ENCODE measurements at places on chromosomes 3 and 15.
A peak's percentile ranks its signal among the peaks of the same experiment; 100 is the strongest.

DNA sequence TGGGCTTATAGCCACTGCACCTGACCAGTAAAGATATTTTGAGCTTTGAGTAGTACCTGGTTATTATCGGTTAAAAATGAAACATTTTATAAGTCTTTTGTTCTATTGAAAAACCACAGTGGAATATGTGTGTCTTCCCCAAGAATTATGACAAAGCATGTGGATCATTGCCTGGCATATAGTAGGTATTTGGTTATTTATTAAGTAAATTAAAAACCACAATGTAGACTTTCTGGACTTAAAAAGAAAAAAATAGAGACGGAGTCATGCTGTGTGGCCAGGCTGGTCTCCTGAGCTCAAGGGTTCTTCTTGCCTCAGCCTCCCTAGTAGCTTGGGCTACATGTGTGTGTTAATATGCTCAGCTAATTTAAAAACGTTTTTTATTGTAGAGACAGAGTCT, 43.5 kb downstream of the UBE2E2 start:
- DNase-seq, result peak; percentile 89

DNA sequence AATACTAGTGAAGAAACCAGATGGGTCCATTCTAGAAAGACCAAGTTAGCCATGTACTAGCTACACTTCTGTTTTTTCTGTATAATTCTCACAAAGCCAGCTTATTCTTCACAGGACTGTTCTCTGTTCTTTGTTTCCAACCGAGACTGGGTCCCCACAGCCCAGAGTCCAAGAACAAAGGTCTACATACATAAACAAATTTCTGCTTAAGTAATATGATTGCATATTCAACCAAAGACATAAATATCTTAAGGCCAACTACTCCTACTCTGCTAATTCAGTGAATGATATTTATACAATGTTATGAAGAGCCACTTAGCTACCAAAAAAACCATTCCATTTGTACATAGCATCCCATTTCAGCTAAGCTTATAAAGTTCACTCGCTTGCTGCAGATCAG, 299.8 kb upstream of the CCDC54 start:
- no peak for DNase-seq

DNA sequence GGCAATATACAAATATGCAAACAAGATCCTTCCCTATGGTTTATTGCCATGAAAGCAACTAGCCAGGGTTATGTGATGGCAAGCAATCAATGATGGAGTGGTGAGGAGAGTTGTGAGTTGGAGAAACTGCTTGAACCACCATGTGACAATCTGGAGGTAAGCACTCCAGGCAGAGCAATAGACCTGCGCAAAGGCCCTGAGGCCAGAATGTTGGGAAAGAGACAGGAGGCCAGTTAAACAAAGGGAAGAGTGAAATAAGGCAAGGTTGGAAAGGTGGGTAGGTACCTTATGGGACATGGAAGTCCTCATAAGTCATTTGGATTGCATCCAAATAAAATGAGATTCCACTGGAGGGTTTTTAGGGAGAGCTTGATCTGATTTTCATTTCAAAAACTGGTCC, 80.0 kb upstream of the WNT5A start:
- DNase-seq, result no peak

DNA sequence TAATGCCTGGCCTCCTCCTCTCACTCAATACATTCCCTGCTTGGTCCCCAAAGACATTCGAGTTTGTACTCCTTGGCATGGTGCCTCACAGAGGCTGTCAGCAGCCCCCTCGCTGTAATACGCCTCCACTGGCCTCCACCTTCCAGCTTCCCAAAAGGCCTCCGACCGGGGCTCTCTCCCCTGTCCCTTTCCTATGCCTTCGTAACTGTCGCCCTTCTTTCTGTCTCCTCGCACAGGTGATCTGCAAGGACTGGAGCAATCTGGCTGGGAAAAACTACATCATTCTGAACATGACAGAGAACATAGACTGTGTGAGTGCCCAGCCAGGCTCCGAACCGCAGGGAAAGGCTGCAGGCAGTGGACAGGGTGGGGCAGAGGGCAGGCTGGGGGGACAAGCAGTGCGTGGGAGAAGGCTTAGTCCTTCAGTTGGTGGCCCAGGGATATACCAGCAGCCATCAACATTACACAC, 10.7 kb upstream of the ABTB1 start:
- no peak for DNase-seq

DNA sequence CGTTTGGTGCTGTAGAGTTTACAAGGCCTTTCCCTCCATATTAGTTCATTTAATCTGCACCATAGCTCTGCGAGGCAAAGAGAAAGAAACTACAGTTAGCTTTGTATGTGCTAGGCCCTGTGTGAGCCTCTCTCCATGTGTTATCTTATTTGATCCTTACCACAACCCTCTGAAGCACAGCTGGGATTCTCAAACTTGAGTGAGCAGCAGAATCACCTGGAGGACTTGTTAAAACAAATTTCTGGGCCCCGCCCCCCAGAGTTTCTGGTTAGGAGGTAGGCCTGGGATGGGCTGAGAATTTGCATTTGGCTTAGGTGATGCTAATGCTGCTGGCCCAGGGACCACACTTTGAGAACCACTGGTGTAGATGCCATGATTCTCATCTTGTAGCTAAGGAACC, 12.3 kb downstream of the CA12 start:
- no peak for DNase-seq

DNA sequence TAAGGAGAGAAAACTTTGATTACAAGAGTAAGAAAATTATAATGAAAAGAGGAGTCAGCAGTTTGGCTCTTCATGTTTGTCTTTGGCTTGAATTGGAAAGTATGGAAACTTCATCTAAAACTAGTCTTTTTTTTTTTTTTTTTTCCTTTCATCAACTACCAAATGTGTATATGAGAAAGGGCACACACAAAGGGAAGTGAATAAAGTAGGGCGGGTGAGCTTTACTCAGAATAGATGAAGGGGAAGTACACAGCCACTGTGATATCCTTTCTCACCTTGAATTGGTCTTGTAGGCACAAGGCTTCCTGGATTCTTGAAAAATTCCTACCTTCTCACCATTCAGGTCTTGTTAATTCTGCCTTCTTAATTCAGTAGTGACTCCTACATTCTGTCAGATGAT, 652.3 kb upstream of the KCNMB2 start:
- DNase-seq, result no peak

DNA sequence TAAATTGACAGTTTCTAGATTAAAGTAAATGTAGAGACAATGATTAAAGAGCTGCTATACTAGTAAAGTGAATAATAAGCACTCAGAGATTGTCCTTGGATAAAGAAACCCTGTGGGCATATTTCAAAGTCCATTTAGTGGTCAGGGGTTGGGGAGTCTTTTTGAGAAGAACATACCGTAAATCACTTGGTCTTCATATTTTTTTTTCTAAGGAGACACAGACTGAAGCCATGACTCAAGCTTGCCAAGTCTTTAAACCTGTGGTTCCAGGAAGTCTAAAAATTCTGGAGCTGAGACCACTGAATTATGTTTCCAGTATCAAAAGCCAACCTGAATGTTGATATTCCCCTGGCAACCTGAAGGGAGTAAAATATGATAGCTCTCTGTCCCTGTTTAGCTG, 171.0 kb downstream of the TPRG1 start:
- peak; percentile 29 for DNase-seq

DNA sequence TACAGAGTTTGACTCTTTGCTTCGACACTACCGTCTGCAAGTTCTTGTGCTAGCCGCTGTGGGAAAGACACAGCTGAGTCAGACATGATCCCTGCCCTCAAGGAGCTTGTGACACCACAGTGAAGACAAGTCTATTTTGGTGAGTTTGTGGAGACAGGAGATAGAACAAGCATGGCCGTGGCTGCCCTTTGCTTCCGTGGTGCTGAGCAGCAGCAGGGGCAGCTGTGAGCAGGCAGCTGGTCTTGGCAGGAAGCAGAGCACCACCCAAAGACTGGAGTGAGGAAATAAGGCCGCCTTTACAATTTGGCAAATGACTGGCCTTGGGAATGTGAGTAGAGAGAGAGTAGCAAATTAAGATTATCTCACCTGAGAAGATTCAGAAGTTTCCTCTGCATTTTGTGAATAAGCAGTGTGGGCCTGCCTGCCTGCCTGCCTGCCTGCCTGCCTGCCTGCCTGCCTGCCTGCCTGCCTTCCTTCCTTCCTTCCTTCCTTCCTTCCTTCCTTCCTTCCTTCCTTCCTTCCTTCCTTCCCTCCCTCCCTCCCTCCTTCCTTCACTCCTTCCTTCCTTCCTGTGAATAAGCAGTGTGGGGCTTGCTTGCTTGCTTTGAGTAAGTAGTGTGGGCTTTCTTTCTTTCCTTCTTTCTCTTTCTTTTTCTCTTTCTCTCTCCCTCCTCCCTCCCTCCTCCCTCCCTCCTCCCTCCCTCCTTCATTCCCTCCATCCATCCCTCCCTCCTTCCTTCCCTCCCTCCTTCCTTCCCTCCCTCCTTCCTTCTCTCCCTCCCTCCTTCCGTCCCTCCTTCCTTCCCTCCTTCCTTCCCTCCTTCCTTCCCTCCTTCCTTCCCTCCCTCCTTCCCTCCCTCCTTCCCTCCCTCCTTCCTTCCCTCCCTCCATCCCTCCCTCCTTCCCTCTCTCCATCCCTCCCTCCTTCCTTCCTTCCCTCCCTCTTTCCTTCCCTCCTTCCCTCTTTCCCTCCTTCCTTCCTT, 1.6 kb upstream of the GCNT3 start:
- no peak for DNase-seq

DNA sequence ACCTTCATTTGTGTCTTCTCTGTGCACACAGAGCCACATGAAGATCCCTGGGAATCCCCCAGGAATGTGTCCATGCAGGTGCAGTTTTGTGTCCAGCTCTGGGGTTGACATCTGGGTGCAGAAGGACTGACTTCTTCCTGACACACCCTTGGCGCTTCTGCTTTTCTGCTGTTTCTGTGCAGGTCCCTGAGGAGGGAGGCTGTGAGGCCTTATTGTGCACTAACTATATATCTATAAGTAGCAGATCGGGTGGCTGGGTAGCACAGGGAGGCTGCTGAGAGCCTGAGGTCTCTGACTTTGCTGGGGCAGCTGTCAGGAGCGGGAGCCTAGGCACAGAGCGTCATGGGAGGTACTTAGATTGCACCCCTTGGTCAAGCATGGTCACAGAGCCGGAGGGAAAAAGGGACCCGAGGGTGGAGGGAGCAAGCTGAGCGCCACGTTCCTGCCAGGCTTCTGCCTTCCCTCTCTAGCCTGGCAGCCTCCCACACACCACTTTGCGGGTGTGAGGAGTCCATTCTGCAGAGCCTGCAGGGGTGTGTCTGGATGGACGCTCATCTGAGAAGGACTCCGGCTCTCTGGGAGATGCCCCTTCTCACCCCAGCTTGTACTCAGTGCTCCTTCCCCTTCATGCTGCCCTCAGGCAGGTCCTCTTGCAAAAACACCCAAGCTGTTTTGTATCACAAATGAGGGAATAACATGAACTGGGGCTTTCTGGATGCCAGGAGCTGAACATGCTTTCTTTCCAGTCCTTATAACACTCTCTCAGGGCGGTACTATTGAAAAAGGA, 23.9 kb downstream of the CCDC33 start:
- DNase-seq, result no peak

GRCh38 chr15:76967067-76967466, 27.9 kb upstream of the PSTPIP1 start:
- no peak for DNase-seq

- no peak for DNase-seq
These were observed 111.6 kb downstream of the MYO9A start for GRCh38 chr15:72006382-72006781.

DNA sequence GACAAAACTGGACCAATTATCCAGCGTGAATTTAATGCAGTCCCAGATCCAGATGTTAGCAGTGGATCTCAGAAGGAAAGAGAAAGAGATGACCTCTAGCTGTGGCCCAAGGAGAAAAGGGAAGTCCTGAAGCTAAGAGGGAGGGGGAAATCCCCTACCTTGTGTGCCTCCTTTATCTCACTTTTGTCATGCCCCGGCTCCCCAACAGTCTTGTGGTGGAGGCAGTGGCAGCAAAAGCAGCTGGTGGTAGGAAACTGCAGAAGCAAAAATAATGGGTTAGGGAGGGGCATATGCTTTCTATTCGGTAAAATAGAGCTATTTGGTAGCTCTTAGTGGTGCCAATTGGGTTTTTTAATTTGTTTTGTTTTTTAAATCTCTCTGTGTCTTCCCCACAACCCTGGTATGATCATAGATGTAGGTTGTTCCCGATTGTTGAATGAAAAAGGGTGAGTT, 56.5 kb downstream of the MCTP2 start:
- no peak for DNase-seq

DNA sequence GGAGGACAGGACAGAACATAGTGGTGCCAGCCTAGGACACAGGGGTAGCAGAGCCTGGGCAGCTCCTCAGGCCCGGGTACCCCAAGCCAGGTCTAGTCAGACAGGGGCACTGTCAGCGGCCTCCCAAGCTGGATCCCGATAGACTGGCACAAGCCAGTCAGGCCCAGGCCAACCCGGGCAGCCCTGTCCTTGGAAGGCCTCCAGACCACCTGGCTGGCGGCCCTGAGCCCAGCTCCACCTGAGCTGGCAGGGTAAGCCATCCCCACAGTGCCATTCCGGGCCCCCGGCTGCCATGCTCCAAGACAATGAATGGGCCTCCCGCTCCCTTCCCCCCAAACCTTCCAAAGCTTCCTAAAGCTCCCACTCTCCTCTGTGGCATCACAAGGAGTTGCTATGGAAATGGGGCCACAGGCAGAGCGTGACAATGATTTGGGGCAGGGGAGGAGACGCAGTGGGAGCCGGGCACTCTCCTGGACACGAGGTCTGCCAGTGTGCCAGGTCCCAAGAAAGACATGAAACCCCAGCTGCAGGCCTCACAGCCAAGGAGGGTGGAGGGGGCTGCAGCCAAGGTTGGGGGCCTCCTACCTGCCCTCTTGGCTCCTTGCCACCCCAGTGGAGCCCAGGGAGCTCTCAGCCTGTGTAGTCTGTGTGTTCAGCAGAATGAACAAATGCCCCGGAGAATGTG, 165.6 kb upstream of the LINGO1 start:
- no peak for DNase-seq

- DNase-seq, result no peak
These were observed 47.3 kb downstream of the CLDN11 start for GRCh38 chr3:170465955-170466354.

DNA sequence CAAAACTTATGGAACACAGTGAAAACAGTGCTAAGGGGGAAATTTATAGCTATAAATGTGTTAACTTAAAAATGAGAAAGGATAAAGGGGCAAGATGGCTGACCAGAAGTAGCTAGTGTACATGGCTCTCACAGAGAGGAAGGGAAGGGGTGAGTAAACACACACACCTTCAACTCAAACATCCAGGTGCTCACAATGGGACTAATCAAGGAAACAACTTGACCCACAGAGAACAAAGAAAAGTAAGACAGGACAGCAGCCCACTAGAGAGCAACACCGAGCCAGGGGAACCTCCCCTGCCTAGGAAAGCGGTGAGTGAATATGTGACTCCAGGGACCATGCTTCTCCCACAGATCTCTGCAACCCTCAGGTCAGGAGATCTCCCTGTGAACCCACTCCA, 85.0 kb upstream of the UBP1 start:
- DNase-seq, result no peak

GRCh38 chr3:195058336-195059005, 212.5 kb downstream of the XXYLT1 start:
- DNase-seq, result no peak
